ENCODE measurements at places on chromosomes 12 and 14.

- no peak for DNase-seq
These were observed 280.0 kb downstream of the ALG10 start for GRCh38 chr12:34302131-34302885.

DNA sequence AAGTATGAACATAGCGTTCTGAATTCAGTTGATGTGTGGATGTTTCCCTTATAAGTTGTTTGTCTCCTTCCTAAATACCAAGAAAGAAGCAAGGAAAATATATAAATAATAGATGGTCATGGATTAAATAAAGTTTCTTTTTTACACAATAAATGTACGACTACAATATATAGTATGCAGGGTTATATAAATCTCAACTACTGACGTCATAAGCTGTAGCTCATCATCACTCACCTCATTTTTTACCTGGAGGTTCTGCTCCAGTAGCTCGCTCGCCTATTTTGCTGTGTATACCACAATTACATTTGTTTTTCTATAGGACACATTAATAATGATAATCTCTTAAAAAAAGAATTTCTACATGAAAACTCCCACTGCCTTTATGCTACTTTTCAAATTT, 109.5 kb downstream of the NTS start:
- DNase-seq = no peak

- no peak for DNase-seq
These were observed 120.7 kb upstream of the C14orf180 start for GRCh38 chr14:104458845-104459244.

GRCh38 chr12:43044241-43044640, 454.7 kb upstream of the PRICKLE1 start:
- no peak for DNase-seq

GRCh38 chr14:50002926-50003212, 110.0 kb downstream of the ARF6 start:
- no peak for DNase-seq

DNA sequence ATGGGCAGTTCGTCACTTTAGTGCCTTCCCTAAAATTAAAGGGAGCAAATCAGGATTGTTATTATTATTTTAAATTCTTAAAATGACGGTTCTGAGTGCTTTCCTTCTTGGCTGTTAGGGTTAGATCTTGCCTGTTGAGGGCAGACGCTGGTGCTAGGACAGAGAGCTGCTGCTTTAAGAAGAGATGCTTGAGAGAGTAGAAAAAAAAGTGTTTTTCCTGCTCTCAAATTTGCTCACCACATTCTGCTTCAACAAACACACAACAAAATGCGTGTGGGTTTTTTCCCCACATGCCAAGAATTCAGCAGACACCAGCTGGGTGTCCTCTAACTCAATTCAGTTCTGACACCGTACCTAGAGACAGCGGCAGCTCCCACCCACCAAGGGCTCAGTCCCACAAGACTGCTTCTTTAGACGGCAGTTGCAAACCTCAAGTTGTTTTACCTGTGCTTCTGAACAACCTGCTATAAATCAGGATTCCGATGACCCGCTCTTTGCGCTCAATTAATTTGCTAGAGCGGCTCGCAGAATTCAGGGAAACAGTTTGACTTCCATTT, 75.8 kb upstream of the RIN3 start:
- DNase-seq = no peak

DNA sequence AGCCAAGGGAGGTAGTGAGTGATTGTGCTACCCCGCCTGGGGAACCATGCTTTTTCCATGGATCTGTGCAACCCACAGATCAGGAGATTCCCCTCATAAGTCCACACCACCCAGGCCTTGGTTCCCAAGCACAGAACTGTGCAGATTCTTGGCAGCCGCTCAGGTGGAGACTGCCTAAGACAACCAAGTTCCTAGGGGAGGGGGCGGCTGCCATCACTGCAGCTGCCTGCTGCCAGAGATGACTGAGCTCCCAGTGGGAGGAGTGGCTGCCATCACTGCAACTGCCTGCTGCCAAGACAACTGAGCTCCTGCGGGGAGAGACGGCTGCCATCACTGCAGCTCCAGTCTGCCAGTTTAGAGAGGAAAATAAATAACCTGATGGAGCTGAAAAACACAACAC, 138.3 kb upstream of the GARIN2 start:
- no peak for DNase-seq

DNA sequence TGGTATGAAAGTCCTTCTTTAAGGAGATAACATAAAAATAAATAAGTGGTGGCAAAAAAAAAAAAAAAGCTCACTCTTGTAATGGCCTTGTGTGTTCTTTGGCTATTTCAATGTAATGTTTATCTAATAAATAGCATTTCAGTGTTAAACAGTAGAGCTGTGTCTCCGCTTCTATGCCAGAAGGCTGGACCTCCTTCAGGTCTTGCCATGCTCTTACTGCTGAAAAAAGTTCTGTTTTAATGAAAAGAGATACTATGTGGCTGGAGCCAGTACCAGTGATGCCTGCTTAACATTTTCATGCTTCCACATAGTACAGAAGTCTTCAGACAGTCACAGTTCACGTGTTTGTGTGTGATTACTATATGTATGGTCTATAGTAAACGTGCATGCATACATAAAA, 74.1 kb upstream of the PRICKLE1 start:
- no peak for DNase-seq

- DNase-seq = no peak
These were observed 21.8 kb upstream of the WDR20 start for GRCh38 chr14:102117852-102118251.

DNA sequence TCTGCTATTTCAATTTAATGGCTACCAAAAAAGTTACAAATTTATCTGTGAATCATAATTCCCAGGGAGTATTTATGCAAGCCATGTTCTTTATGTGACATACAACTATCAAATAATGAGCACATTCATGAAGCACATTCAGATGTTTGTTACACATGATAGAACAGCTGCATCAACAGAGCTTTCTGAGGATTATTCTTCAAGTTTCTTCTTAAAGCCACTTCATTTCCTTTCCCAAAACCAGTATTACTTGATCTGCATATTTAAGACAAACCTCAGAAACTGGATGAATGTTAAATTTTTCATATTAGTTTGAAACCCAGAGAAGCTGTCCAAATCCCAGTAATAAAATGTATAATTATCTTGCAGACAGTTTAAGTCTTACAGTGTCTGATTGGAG, 73.6 kb upstream of the SOX5 start:
- DNase-seq = no peak

- DNase-seq = no peak
These were observed 60.2 kb upstream of the ACTN1 start for GRCh38 chr14:69039288-69039628.

GRCh38 chr14:55605793-55606192, 25.8 kb downstream of the KTN1 start:
- no peak for DNase-seq

GRCh38 chr12:119713551-119714031, 45.7 kb downstream of the PRKAB1 start:
- no peak for DNase-seq

DNA sequence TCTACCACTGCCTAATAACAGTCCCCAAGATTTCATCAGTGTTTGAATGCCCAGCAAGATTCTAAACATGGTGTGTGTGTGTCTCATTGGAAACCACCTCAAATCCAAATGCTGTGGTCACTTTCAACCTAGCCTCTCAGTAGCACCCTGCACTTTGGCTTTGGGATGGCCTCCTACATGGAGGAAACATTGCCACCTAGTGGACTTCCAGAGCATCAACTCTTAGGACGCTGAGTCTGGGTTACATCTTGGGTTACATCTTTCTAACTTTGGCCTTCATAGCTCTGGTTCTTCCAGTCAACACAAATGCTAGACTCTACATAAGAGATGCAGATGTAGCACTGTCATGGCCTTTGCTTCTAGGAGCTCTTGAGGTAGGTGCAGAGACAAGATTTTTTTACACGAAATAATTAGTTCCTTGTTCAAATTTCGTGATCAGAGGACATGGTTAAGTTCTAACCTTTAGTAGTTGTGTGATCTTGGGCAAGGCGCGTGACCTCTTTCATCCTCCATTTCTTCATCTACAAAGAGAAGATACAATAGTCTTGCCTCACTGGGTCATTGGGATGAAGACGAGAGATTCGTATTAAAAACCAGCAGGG, 113.5 kb upstream of the VASH1 start:
- no peak for DNase-seq

- peak; percentile 60 for DNase-seq
These were observed 1.7 kb upstream of the CCND2 start for GRCh38 chr12:4271717-4272423.

GRCh38 chr14:75989134-75989533, 3.6 kb downstream of the IFT43 start:
- DNase-seq = peak; percentile 9

- DNase-seq = no peak
These were observed 5.5 kb downstream of the CYP46A1 start for GRCh38 chr14:99689266-99690236.

- DNase-seq = no peak
These were observed 202.6 kb upstream of the FOXN3 start for GRCh38 chr14:89619596-89619995.

GRCh38 chr14:100893228-100893601, 10.3 kb downstream of the RTL1 start:
- DNase-seq = no peak

GRCh38 chr12:87943023-87943422, 86.2 kb downstream of the C12orf50 start:
- no peak for DNase-seq

DNA sequence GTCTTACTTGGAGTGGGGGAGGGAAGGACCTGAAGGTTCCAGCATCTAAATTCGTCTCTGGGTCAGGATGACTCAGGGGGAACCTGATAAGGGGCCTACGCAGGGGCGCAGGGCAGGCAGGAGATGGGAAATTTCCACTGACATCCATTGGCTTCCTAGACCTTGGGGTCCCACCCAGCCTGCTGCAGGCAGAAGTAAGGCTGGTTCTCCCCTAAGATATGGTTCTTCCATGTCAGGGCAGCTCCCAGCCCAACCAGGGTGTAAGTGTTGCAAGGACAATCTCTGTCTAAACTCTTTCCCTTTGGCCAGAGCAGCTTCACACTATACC, 2.1 kb upstream of the NDRG2 start:
- no peak for DNase-seq

DNA sequence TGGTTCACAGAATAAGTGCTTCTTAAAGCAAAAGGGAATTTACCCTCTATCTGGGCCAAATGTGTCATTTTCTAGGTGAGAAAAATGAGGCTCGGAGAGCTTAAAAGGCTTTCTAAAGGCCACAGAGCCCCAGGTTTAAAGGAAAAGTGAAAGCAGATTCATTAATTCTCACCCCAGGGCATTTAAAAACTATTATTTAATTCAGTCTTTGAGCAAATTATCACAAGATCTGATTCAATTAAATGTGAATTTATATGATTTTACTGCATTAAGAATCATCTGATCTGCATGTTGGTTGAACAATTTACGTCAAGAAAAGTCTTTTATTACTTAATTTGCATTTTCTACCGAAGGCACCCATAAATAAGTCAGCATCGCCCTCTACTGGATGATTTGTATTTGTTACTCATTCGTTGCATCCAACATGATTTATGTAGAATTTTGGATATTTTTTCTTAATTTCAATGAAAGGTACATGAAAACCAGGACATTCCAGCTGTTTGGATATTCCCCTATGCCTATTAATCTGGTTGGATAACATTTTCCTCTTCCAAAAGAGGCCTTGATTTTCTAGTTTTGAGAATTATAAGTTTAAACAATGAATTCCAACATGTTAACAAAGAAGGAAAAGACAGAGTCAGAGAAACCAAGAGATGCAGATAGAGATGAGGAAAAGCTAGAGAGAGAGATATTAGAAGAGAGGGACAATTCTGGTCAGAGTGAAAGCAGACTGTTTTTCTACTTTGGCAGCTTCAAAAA, 19.1 kb upstream of the DHRS7 start:
- no peak for DNase-seq

DNA sequence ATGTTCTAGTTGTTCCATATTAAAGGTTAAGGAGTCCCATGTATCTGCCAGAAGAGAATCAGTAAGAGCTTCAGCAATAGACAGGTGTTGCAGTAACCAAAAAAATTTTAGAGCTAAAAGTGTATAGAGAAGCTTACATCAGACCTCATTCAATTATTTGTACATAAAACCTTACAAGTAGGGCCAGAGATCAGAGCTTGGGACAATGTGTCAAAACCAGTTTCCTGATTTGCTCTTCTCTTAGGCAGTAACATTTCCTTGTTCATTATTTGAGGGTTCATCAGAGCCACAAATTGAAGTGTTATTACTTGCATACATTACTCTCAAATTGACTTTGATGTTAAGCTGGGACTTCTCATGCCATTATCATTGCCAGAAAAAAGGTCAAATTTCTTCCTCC, 55.5 kb upstream of the ATXN7L3B start:
- DNase-seq = no peak

- no peak for DNase-seq
These were observed 452.1 kb upstream of the PDE3A start for GRCh38 chr12:19916196-19916753.

DNA sequence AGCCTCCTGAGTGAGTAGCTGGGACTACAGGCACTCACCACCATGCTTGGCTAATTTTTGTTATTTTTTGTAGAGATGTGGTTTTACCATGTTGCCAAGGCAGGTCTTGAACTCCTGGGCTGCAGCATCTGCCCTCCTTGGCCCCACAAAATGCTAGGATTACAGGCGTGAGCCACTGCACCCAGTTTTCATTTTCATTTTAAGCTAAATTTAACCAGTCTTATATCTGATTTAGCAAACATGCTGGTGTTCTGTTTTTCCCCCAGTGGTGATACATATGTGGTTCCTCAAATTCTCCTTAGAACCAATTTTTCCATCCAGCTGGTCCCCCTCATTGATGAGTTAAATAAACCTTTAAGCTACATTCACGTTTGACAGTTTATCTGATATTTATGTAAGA, 43.8 kb upstream of the BICD1 start:
- DNase-seq = no peak

DNA sequence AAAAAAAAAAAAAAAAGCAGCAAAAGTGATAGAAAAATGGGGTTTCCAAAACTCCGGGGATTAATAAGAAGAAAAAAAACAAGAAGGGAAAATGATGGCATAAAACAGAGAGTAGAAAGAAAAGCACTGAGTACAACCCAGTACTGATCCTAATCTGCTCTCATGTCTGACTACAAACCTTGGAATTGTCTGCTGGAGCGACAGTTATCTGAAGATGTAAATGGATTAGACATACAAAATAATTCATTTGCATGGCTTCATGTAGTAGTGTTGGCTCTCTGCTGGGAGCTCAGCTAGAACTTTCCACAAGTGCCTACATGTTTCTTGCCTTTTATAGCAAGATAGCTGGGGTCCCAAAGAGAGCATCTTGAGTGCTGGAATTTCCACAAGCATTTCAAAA, 34.2 kb downstream of the ZCRB1 start:
- DNase-seq = no peak

Measured in substantia nigra (tissue), 51 donors.